8988T (cell line): ENCODE measurements at places on chromosomes 7 and 10.

DNA sequence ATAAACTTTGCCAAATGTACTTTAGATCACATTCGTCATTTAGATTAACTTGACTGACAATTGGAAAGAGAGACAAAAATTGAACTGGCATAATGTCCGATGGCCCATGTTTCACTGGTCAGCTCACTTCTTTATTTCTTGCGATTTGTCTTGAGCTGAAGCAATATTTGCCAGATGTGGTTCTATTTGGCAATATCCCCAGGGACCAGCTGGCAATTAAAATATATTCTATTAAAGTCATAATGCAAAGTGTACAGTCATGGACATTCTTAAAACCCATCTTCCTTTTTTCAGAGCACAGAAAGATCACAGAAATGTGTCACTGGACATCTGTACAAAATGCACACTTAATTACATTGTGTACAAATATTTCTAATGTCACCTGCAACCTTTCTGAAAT is 26.3 kb downstream of the NEBL start:
- DNase-seq = no peak

- no peak for DNase-seq
Measured at GRCh38 chr7:27295236-27295635, 52.6 kb downstream of the EVX1 start.

- no peak for DNase-seq
Measured at GRCh38 chr7:47472444-47473157, 109.3 kb downstream of the TNS3 start.

GRCh38 chr10:47325303-47326291 is 3.3 kb downstream of the GDF2 start:
- no peak for DNase-seq

DNA sequence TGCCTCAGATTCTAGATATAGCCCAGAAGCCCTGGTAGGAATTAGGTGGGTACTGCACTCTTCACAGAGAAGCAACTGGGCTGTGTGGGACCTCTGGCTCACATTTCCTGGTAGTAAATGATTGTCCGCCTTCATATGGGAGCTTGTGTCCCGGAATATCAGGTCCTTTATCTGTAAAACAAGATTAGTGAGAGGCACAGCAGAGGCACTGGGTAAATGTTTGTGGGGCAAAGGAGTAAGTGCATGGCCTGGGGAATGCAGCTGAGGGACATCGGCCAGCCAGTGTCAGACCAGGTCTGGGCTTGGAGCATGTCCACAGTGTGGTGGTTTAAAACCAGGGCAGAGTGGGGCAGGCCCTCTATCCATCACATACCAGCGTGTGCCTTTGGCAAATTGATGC is 323.3 kb upstream of the ZMIZ1 start:
- no peak for DNase-seq

GRCh38 chr7:1689311-1689710 is 19.2 kb downstream of the ELFN1 start:
- no peak for DNase-seq

DNA sequence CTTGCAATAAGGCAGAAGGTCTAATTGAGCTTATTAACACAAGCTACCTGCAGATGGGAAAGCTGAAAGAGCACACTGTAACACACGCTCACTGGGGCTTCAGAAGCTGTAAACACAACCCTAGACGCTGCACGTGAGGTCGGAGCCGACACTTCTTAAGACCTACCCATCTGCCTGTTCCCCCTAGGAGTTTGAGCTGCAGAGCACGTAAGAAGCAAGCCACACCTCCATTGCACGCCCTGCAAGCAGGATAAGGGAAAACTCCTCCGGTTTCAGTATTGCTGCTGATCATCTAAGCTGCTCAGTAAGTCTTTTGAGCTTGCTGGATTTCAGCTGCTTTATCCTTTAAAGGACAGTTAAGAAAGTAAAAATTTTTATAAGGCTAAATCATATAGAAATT is 244.0 kb upstream of the ZWINT start:
- DNase-seq = no peak

DNA sequence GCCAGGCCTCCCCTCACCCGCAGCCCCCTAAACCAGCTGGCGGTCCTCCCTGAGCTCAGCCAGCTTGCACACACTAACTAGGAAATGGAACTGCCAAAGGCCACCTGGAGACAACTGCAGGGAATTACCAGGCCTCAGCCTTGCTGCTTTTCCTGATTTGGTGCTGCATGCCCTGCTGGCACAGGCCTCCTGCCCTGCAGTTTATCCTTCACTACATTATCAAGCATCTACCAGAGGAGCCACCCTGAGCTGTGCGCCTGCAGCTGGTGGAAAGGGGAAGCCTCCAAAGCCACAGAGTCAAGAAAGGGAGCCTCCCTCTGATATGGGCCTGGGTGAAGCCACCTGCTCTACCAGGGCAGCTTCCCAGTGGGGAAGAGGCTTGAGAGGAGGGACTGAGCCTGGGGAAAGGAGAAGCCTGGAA is 139.8 kb downstream of the GRID1 start:
- DNase-seq = no peak

DNA sequence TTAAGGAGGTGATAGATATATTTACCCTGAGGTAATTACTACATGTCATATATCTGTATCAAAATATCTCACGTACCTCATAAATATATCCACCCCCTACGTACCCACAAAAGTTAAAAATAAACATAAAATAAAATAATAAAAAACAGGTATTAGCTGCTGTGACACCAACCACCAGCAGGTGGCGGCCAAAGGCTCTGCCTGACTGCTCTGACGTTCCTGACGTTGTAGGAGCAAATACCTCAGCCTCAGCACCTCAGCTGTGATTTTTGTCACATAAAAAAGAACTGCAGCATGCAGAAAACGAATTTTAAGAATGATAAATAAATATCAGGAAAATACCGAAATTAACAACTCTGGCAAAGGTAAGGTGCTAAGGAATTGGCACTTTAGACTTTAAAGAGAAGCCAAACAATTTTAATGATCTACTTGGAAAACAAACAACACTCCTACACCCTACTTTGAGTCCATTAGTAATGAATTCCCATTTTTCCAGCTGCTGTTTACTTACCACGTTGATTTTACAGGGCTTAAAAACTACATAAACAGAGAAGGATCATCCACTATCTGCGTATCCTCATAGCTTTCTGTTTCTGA is 125.4 kb upstream of the TARP start:
- no peak for DNase-seq

DNA sequence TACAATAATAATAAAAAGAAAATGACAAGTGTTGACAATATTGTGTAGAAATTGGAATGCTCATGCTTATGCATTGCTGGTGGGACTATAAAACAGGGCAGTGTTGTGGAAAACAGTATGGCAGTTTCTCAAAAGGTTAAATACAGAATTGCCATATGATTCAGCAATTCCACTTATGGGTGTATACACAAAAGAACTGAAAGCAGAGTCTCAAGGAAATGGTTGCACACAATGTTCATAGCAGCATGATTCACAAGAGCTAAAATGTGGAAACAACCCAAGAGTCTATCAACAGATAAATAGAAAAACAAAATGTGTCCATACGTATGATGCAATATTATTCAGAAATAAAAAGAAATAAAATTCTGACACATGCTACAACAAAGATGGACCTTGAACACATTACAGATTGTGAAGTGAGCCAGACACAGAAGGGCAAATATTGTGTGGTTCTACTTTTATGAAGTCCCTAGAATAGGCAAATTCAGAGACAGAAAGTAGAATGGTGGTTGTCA is 64.8 kb upstream of the GRM8 start:
- DNase-seq = no peak

DNA sequence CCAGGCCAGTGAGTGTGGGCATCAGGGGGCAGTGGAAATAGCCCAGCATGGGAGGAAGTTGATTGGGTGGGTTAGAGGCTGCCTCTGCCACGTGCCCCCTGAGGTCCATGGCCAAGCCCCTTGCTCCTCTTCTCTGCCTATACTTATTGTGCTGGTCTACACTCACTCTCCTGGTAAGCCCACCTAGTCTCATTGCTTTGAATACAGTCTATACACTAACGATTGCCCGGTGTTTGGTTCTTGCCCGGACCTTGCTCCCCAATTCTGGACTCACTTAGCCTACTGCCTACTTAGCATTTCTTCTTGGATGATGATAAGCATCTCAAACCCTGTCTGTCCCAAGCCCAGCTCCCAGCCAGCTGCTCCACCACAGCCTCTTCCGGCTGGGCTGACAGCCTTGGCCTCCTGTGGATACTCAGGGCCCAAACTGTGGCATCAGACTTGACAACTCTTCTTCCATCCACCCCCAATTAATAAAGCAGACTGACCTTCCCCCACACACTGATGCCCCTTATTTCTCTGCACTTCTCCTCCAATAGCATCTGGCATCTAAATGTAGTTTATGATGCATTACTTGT is 10.1 kb downstream of the LRRC18 start:
- DNase-seq = no peak

- DNase-seq = no peak
Measured at GRCh38 chr10:120735773-120736371, 115.3 kb upstream of the WDR11 start.

- no peak for DNase-seq
Measured at GRCh38 chr10:62171791-62172190, 96.9 kb downstream of the RTKN2 start.

DNA sequence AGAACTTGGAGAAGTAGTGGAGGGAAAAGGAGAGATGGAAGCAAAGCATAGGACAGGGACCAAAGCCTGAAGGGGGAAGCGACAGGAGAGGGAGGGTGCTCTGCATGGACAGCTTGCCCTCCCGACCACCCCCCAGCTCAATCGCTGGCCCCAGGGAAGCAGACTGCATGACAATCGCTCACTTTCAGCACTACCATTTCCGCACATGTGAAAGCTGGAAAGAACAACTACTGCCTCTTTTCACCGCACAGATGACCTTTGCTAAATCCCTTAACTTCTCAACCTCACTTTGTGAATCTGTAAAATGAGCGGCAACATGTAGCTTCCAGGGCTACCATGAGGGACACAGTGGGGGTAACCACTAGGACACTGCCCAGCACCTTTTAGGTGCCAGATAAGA is 17.1 kb downstream of the VOPP1 start:
- DNase-seq = no peak

DNA sequence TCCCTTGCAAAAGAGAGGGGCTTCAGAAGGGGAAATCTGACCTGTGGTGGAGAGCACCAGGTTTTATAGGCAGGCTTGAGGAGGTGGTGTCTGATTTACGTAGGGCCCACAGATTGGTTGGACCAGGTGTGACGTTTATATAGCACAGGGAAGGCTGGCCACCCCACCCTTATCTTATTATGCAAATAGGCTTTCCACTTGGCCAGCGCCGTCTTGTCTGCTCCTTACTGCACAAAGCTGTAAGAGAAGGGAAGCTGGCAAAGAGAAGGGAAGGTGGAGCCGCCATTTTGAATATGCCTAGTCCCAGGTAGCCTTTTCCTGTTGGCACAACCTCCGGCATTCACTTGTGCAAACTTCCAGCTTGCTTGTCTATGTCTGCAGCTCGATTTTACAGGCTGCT is 221.4 kb downstream of the GATA3 start:
- no peak for DNase-seq

DNA sequence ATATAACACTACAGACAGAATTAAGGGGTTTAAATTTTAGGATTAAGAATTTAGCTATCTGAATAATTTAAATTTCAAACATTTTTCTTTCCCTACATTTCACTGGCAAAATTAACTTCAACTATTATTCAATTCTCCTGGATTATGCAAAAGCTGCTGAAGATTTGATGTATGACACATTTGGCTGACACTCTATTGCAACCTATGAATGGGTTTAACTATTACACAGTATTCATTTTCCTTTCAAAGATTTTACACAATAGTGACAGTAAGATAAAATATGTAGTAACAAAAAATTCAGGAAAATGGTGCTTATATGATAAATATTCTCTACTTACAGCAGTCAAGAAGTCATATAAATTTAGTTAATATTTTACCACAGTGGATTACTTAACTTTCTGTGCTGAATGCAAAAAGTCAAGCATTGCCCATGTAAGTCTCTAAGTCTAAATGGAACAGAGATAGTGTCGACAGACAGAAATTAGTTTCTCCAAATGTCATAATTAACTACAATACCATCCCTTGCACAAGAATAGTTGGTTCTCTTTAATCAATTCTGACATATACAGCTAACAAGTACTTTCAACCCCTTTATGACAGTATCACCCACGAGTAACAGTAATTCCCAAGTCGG is 194.1 kb upstream of the FRMD4A start:
- no peak for DNase-seq

- no peak for DNase-seq
Measured at GRCh38 chr7:30976381-30976780, 12.6 kb downstream of the GHRHR start.

GRCh38 chr10:113539789-113540188 is 13.1 kb upstream of the HABP2 start:
- no peak for DNase-seq

DNA sequence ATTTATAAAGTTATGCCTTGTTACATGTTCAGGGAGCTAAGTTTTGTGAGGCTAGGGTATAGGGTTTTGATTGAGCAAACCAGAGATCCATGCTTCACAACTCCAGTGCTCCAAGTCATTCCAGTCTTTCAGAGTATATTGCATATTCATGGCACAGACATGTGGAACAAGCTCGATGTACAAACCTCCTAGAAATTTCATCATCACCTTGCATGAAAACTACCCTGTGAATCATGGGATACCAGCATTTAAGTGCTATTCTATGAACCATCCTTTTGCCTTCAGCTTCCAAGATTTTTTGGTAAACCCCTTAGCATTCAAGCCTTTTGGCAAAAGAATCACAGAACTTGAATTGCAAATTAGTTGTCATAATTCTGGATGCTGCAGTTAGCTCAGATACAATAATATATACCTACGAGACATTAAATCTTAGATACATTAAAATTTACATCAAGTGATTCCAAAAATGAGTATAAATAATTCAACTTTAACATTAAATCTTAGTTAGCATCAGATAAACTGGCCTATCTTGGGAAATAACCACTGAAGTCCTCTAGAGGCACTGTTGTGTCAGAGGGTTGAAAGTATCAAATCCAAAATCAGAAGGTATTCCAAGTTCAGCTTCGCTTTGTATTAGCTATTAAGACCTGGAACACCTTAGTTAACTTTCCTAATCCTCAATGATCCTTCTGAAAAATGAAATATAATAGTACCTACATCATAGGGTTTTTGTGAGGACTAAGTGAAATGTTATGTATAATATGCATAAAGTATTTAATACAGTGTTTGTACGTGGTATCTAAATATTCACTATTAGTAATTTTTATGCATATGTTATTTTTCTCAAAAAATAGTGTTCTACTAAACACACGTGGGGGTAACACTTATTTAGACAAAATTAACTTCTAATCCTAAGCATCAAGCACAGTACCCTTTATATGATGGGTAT is 55.5 kb upstream of the CABCOCO1 start:
- DNase-seq = no peak

DNA sequence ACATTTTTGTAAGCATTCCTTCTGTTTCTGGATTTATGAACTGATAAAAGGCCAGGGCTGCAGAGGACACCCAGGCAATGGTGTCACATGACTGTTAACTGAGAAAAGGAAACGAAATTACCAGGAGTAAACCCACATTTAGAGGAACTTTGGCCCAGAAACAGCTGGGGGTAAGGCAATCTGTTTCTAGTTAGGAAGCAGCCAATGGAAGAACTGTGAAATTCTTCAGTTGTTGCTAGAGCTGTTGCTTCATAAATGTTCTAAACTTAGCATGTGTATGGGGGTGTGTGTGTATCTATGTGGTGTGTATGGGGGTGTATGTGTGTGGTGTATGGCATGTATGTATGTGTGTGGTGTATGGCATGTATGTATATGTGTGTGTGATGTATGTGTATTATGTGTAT is 11.8 kb upstream of the PDCD4 start:
- DNase-seq = no peak

- DNase-seq = no peak
Measured at GRCh38 chr10:122463466-122464249, 2.3 kb downstream of the HTRA1 start.
